OCI-LY7 (cell line): ENCODE measurements at places on chromosomes 7 and 10.

- no peak for DNase-seq
Measured at GRCh38 chr10:4183761-4184261, 398.8 kb upstream of the KLF6 start.

GRCh38 chr7:917255-918117, 37.0 kb downstream of the ADAP1 start:
- no peak for DNase-seq

DNA sequence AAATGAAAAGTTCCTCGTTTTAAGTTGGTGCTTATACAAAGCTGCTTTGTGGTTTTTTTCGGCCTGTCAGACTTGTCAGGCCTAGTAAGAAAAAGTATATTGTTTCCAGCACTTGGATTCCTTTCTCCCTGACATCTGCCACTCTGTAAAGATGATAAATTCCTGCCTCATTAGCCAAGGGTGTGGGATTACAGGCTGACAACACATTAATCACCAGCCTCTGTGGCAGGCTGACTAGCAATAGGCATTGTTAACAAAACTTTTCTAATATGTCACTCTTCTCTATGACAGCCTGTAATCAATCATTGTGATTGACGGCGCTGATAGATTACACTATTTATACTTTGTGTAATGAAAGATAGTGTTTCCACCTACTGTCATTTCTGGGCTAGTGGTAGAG, 682.5 kb downstream of the LRMDA start:
- DNase-seq: no peak

DNA sequence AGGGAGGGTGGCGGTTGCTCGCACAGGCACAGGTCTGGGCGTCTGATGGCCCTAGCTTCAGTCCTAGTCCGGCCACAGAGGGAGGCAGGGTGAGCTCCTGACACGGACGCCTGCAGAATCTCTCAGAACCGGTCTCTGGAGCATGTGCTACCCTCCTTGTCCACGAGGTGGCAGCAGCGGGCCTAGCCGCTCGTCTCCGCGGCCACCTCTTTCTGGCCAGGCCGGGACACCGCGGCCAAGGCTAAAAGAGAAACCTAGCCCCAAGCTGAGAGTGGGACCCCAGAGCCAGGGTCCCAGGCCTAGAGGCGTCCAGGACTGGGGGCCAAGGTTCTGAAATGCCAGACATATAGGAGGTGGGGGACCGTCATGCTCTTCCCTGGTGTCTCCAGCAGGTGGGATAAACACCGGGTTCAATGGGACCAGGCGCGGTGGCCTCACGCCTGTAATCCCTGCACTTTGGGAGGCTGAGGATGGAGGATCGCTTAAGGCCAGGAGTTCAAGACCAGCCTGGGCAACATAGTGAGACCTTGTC, 3.2 kb upstream of the LAT2 start:
- peak; percentile 80 for DNase-seq

DNA sequence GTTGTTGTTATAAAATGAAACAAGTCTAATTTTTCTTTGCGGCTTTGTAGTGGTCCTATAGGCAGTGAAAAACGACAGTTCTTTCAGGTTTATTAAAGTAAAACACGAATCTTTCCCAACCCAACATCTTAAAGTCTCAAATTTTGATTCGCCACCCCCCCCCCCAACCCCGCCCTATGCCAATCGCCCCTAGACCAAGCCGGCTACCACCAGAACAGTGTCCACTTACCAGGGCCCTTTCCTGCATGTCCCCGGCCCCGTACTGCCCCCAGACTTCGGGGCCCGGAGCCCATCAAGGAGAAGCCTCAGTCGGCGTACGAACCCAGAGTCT, 335 bp upstream of the CHCHD1 start:
- no peak for DNase-seq

- no peak for DNase-seq
Measured at GRCh38 chr7:2499719-2500430, 19.7 kb upstream of the LFNG start.

DNA sequence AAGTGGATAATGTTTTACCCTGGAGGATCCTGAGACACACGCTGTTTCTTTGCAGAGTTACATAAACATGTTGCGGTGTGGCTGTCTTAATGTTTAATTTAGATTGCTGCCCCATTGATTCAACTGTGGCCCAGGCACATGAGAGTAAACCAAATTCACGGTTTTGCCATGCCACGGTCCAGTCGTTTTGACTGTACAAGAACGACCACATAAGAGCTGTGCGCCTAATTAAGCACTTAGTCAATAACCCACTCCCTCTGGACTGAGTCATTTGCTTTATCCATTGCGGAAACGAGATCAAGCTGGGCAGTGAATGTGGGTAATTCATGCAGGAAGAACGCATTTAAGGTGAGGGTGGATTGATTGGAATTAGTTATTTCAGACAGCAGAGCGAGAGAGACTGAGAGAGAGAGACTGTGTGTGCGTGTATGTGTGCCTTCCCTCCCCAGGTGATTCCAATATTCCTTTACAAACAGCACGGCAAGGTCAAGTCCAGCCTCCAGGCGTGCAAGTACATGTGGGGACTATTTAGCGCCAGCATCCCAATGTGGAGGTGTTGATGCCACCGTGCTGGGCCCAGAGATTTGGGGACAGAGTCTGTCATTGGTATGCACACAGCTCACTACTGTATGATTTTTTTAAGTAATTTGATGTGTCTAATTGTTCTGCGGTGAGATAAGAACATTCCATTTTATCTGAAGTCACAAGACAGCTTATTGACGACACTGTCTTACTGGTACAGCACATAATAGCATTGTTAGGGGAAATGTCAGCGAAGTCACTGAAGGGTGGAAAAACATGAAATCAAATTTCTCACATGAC, 8.4 kb upstream of the TEX36 start:
- DNase-seq: no peak

DNA sequence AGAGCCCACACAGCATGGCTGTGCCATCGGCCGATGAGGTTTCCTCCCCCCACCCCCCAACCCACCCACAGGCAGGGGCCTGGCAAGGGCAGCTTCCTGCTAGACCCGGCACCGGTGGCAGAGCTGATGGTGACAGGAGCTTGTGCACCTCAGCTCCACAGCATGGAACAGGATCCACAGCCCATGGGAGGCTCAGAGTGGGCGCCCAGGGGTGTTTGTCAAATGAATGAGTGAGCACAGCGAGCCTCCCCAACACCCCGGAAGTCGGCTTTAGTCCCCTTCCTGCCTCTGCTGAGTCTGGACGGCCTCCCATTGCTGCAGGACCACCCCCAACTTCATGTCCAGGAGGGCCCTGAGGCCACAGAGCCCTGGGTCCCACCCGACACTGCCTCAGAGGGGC, 68.9 kb downstream of the PDGFA start:
- DNase-seq: no peak

DNA sequence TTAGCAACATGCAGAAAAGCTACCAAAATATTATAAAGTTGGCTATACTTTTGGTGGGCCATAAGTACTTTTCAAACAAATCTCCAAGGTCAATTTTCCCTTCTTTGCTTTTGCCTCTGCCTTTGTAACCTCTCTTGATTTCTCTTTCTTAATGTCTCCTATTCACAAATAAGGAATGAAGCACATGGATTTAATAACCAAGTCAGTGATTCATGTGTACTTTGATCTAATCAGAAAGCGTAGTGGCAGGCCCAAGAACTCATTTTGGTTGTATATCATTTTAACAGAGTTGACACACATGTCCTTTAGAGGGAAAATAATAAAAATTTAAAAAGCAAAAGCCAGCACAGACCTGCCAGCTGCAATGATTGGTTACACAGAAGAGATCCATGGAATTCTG, 93.7 kb downstream of the FZD1 start:
- no peak for DNase-seq

- no peak for DNase-seq
Measured at GRCh38 chr10:48701941-48702340, 17.3 kb downstream of the WDFY4 start.

DNA sequence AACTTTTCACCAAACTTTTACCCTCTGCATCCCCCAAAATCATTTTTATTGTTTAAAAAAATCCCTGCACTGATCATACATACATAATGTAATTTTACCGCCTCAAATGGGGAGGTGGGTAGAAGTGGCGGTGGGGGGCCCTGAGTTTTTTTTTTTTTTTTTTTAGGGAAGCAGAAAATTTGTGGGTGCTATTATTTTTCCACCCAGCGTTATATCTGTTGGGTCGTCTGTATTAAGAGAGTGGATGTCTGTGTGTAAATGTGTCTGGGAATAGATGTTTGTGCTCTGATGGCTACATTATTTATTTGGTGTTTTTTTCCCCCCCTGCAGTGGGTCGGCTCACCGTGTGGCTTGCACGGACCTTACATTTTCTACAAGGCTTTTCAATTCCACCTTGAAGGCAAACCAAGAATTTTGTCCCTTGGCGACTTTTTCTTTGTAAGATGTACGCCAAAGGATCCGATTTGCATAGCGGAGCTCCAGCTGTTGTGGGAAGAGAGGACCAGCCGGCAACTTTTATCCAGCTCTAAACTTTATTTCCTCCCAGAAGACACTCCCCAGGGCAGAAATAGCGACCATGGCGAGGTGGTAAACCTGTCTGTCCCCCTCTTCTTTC, 438 bp downstream of the ARID5B start:
- peak; percentile 53 for DNase-seq

- no peak for DNase-seq
Measured at GRCh38 chr10:121721257-121721656, 123.0 kb upstream of the FGFR2 start.

DNA sequence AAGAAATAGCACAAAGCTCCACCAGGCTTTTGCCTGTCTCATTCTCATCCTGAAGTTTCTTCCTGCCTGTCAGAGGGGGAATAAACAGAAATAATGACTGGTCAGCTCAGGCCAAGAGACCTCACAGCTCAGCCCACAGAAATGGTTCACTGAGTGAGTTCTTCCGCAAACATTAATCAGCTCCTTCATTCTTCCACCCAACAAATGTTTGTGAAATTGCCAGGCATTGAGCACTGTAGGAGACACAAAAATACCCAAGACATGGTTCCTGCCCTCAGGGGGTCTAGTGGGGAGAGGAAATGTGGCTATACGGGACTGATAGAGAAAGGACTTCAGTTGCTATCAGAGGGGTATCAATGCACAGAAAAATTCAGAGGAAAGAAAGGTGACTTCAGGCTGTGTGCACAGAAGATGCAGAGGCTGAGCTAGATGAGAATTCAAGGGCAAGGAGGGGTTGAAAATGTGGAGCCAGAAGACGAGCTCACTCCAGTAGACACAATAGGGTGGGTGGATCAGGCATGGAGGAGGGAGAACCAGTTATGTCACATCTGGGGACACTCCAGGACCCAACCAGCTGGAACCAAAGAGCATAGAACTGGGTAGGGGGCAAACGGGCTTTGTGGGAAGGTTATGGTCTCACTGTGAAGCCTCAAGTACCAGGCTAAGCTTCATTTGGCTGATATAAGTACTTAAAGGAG, 20.9 kb downstream of the MYOF start:
- peak; percentile 14 for DNase-seq

DNA sequence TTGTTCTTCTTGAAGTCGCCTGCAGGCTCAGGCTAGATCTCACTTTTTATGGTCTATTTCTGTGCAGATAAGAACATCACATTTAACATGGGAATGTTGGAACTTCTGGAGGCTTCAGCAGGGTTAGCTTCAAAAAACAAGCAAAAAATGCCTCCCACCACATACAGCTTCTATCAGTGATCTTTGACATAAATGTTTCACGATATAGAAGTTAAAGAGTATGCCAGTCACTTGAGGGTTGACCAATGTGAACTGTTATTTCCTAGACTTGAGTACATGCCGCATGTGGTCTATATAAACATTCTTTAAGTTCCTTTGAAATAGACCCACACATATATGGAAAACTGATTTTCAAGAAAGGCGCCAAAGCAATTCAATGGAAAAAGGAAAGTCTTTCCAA, 219.2 kb upstream of the KLF14 start:
- DNase-seq: no peak

DNA sequence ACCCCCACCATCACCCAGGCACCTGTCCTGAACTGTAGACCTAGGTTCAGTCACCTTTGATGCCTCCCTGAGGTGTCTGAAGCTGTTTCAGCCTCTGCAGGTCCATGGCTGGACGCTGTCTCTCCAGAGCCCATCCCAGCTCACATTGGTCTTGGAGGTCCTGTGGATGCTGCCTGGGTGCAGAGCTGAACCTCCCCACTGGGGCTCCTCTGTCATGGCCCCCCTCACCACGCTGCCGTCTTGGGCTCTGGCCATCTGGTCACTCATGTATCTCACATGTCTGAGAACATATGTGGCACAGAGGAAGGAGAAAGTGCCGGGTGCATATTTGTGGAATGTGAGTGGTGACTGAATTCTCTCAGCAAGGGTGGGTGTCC, 108.9 kb downstream of the NKX6-2 start:
- DNase-seq: no peak

DNA sequence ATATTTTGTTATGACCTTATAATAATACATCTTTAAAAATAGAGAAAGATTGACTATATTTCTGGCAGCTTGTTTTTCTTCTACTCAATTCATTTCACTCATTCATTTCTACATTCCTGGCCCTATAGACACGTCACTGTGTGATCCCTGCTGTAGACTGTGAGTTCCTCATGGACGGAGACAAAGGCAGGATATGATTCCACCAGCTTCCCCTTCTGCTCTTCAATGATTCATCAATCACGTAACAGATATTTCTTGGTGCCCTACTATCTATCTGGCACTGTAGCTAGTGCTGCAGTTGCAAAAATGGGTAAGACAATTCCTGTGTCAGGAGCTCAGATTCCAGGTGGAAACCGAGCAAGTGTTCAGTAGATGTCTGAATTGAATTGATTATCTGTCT, 415.0 kb downstream of the SFMBT2 start:
- DNase-seq: no peak

GRCh38 chr10:33320288-33320687, 14.2 kb downstream of the NRP1 start:
- DNase-seq: no peak

GRCh38 chr7:90425376-90425775, 22.1 kb downstream of the CLDN12 start:
- DNase-seq: no peak

- no peak for DNase-seq
Measured at GRCh38 chr7:18902892-18903291, 214.5 kb downstream of the TWIST1 start.

DNA sequence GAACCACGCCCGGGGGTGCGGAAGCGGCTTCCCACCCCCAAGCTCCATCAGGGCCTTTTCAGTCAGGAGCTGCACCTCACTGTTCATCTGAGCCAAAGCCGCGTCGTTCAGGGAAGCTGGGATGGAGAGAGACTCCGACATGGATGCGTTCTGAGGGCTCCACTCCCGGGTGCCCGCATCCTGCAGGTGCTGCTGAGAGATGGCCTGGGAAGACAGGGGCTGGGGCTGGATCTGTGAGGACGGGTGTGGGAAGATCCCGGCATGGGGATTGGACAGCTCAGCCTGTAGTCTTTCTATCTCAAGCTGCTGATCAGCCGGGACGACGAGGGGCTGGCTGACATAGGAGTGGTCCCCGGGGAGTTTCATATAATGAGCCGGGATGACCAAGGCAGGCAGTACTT, 45.0 kb upstream of the NMT2 start:
- no peak for DNase-seq
